ENCODE measurements at places on chromosomes 3 and 15.

GRCh38 chr15:90015749-90016148 lies 14.6 kb downstream of the ZNF710 start:
- DNase-seq = no peak

GRCh38 chr3:133472889-133473288 lies 73.0 kb downstream of the BFSP2 start:
- DNase-seq = no peak

- no peak for DNase-seq
Measured at GRCh38 chr3:43288850-43289249, 2.5 kb downstream of the SNRK start.

DNA sequence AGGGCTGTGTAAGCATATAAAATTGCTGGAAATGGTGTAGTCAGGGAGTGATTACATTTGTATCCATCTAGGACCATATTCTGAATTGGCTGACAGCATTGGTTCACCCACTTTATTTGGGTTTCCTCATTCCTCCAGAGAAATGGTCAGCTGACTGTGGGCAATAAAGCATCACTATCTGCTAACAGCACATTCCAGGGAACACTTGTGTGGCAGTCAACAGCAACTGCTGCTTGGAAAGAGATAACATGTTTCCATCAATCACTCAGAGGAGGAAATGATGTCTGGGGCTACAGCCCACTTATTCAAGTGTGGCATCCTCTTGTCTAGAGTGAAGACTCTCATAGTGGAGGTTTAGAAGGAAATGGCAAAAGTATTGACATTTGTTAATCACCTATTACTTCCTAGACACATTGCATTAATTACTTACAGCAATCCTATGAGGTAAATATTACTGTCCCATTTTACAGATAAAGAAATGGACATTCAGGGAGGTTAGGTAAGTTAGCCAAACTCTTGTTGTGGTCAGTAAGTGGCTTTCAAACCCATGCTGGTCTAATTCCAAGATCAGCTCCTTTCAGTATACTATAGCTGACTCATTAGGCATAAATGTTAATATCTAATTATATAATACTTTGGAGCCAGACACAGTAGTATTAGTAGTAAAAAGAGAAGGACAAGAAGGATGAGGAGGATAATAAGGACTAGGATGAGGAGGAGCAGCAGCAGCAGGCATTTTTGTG lies 247.8 kb downstream of the ALCAM start:
- peak; percentile 46 for DNase-seq

GRCh38 chr15:33623010-33623409 lies 312.2 kb downstream of the RYR3 start:
- DNase-seq = no peak

DNA sequence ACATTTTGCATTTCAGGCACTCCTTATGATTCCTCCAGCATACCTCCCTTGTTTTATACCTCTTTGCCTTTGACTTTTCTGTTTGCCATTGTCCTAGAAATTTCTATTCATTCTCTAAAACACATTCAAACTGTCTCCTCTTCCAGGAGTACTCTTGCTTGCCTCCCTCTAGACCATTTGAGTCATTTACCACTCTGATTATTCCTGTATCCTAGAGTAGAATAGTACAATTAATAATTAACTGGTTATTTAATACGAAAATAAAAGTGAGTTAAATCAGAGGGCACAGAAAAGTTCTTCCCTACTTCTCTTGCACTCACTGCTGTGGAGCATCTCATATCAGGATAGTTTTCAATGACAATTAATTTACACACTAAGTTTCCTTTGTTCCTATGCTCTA lies 290.2 kb upstream of the RORA start:
- no peak for DNase-seq

- no peak for DNase-seq
Measured at GRCh38 chr3:13075318-13075717, 2.1 kb upstream of the IQSEC1 start.

GRCh38 chr3:141454054-141454453 lies 32.8 kb upstream of the RASA2 start:
- DNase-seq = no peak

DNA sequence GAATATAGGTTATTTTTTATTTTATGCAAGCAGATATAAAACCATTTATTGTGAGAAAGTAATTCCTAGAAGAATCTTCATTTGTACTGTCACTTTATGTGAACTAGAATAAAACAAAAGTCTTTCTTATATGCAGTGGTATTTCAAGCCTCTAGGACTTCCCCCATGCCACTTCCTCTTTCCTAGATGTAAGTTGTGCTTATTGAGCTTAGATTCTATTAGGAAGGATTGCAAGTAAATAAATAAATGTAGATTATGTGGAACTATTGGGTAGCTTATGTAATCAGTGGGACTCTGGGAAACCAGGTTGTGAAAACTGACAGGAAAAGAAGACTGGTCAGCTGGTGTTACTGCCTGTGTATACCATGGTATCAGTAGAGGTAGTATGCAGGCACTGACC lies 169.7 kb downstream of the RSRC1 start:
- DNase-seq = no peak

- DNase-seq = peak; percentile 4
Measured at GRCh38 chr3:15010664-15011063, 54.5 kb downstream of the MRPS25 start.

DNA sequence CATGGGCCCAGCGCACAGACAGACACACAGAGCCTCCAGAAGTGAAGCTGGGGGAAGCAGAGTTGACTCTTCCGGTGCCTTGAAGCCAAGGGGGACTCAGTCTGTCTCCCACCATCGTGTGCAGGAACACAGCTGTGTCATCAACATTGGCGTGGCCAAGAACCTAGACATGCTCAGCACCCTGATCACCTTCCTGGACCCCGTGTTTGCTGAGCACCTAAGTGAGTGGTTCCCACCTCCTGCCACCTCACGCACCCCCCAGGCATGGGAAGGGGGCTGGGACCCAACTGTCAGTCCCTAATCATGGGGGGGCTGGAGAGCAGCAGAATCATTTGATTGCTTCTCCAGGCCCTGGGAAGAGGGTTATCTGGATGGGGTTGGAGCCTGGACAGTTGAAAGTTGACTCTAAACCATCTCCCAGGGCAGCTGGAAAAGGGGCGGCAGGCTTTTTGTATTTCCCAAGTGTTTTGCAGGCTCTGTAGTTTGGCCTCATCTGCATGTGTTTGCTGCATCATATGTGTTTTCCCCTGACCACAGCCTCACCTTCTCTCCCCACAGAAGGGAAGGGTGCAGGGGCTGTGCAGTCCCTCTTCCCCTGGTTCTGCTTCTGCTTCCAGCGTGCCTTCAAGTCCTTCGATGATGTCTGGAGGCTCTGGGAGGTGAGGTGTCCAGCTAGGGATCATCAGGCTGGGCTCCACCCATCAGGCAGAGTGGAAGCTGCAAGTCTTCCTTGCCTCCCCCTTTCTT lies 12.8 kb downstream of the TBC1D21 start:
- no peak for DNase-seq

- no peak for DNase-seq
Measured at GRCh38 chr3:134394380-134394779, 20.1 kb upstream of the AMOTL2 start.

- DNase-seq = no peak
Measured at GRCh38 chr15:69038508-69038907, 24.0 kb downstream of the NOX5 start.

- DNase-seq = no peak
Measured at GRCh38 chr15:25682340-25682739, 180.8 kb downstream of the ATP10A start.

GRCh38 chr3:48128774-48129173 lies 59.4 kb downstream of the CDC25A start:
- no peak for DNase-seq

GRCh38 chr15:37093480-37094332 lies 6.6 kb downstream of the MEIS2 start:
- DNase-seq = peak; percentile 89

- peak; percentile 29 for DNase-seq
Measured at GRCh38 chr3:175356899-175357324, 497.8 kb downstream of the NAALADL2 start.

DNA sequence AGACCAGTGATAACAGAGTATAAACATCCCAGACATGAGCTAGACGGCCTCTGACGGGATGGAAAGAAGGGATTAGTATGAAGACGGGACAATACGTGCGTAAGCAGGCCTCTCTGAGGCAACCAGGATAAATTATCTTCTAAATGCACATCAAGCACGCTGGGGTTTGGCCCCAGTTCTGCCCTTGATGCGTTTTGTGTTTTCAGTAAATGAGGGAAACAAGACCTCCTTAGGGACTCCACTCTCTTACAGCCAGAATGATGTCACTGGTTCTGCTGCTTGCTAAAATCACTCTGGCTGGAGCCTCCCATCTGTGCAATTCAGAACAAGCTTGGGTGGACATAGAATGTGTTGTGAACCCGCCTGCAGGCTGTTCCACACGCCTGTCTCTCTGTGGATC lies 156.0 kb upstream of the MCTP2 start:
- peak; percentile 82 for DNase-seq

DNA sequence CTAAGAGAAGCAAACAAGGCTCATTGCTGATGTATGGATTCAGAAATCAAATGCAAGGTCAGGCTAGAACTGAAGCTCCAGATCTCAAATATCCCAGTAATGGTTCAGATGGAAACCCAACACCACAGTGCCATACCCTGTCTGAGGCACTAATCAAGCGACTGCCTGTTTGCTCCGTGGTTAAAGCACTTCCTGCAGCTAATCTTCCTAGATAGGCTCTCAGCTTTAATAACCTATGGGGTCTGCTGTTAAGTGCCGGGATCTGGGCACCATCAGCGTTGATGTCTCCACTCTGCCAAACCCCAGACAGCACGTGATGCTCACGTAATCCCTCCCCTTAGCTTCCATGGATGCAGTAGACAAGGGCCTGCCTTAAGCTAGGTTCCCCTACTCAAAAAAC lies 262.6 kb downstream of the MECOM start:
- no peak for DNase-seq

Data from fibroblast of upper back skin (primary cell).